Jurkat, Clone E6-1 (cell line): ENCODE measurements at places on chromosomes 12 and 14.

- DNase-seq, result no peak
Measured at GRCh38 chr12:34604631-34605509, 582.6 kb downstream of the ALG10 start.

- no peak for DNase-seq
Measured at GRCh38 chr14:69648480-69649451, 37.4 kb downstream of the SUSD6 start.

DNA sequence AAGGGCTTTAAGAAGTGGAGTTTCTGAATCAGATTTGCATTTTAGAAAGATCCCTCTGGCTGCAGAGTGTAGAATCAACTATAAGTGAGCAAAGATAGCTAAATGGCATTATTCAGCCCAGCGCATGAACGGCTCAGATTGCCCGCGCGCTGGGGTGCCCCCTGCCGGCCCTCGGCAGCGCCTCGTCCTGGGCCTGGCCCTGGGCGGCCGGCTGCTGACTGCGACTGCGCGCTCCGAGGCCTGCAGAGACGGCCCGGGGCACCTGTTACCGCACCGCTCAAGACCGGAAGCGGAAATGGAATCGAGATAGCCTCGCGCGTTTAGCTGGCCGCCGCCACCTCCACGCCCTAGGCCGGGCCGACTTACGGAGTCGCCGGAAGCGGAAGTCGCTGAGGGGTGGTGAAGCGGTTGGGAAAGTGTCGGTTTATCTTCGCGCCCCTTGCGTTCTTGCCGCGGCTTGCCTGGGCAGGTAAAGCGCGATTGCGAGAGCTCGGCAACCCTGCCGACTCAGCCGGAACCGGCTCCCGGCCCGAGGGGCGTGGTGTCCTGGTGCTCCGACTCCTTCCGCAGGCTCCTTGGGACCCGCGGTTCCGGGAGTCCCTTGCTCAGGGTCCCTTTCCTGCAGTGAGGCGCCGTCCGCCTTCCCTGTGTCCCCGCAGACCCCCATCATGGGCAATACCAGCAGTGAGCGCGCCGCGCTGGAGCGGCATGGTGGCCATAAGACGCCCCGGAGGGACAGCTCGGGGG, at the start of gene PRKAB1:
Gene PRKAB1, plus strand, starts transcription at position 557 of the 747 bp plus-strand sequence. Its CDS starts 112 bp downstream, at position 669.
- peak; percentile 98 for DNase-seq

DNA sequence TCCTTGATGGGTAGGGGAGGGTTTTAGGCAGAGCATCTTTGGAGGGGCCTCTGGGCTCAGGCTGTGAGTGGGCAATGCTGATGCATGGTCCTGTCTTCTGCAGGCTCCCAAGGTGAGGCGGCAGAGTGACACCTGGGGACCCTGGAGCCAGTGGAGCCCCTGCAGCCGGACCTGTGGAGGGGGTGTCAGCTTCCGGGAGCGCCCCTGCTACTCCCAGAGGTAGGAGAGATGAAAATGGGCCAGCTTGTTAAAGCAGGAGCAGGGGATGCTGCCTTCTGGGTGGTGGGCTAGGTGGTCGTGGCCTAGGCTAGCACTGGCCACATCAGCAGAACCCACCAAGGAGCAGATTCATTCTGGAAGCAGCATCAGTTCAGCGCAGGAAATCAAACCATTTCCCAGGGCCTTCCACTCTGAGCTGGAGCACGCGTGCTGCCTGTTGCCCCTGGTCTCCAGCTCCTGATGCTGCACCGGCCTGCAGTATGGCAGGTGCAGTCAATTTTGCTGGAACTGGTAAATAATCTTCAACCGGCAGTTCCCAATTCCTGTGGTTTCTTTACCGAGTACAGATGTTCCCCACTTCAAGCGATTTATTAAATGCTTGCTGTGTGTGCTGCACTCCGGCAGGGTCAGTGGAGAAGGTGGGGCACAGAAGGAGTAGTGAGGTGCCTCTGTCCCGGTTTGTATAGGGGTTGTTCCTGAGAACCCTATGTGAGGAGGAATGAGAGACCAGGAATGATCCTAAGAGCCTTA, 7.4 kb downstream of the PAPLN start:
- peak; percentile 49 for DNase-seq

GRCh38 chr12:14873440-14874185, 12.0 kb downstream of the MGP start:
- DNase-seq, result no peak

- peak; percentile 97 for DNase-seq
Measured at GRCh38 chr14:91229743-91230200, 14.7 kb downstream of the GPR68 start.

GRCh38 chr14:51521764-51522163, 129.9 kb upstream of the FRMD6 start:
- no peak for DNase-seq

GRCh38 chr12:131553096-131553777, 157.7 kb upstream of the SFSWAP start:
- no peak for DNase-seq

- no peak for DNase-seq
Measured at GRCh38 chr14:39430762-39431415, 1.3 kb downstream of the FBXO33 start.

GRCh38 chr12:80869264-80869663, 68.5 kb downstream of the LIN7A start:
- no peak for DNase-seq

DNA sequence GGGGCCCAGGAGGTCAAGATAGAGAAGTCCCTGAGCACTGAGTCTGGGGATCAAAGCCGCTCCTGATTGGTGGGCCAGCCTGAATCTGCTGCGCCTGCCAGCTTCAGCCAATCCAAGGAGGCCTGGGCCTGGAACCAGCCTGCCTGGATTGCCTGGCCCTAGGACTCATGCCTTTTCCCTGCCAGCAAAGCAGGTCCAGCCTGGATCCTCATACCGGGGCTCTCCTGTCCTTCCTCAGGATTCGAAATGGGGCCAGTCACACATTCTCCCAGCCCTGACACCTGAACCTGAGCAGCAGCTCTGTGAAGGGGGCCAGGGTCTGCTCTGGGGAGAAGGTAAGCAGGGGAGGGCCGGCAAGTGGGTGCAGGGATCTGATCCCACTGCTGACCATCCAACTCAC, 81.9 kb downstream of the NINJ2 start:
- no peak for DNase-seq

DNA sequence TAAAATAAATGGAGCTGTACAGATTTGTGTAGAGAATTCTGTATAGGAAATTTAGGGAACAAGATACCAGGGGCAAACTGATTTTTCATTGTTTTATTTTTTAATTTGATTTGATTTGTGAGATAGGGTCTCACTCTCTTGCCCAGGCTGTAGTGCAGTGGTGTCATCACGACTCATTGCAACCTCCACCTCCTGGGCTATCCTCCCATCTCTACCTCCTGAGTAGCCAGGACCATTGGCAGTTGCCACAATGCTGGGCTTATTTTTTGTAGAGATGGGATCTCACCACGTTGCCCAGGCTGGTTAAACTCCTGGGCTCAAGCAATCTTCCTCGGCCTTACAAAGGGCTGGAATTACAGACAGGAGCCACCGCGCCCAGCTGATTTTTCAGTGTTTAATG, 18.0 kb upstream of the TBK1 start:
- DNase-seq, result no peak

DNA sequence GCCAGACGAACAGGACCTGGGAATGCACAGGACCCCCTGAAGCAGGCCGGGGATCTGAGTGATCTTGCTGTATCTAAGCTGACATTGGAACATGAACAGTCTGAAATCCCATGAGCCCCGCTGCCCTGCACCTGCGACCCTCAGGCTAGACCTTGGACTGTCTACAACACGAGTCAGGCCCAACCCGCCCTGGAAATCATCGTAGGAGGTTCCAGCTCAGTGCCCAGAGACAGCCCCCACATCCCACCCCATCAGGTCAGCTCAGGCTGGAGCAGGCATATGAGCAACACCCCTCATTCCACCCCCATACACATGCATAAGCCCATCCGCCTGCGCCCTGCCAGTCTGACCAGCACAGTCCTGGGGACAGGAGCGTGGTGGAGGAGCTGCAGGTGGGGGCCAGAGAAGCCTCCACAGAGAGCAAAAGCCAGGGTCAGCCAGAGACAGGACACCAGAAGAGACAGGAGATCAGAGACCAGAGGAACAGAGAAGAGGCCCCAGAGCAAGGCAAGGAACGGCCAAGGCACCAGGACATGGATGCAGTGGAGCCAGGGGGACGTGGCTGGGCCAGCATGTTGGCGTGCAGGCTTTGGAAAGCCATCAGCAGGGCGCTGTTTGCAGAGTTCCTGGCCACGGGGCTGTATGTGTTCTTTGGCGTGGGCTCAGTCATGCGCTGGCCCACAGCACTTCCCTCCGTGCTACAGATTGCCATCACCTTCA, at the start of gene AQP6:
Gene AQP6, plus strand, starts transcription at position 307 of the 720 bp plus-strand sequence. Its CDS starts 227 bp downstream, at position 534.
- DNase-seq, result no peak

GRCh38 chr14:71212683-71213107, 305.4 kb downstream of the PCNX1 start:
- DNase-seq, result no peak

DNA sequence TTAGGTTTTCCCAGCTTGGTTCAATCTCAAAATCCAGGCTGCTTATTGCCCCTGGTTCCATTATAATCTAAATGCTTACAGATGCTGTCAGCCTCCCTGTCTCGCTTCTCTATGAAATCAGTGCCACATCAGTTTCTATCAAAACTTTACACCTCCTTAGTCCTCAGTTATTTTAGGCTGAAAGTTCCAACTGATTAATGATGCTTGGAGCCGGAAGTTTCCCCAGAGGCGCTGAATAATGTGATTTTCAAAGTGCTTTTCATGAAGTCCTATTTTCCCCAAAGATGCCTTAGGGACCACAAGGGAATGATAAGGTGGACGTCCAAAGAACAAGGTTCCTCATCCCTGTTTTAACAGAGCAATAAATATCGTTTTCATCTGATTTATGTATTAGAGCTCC, 262.4 kb upstream of the RMST start:
- DNase-seq, result no peak

- DNase-seq, result peak; percentile 70
Measured at GRCh38 chr12:132262256-132263060, 66.9 kb downstream of the GALNT9 start.

- peak; percentile 23 for DNase-seq
Measured at GRCh38 chr14:88613552-88614010, 50.7 kb downstream of the ZC3H14 start.

DNA sequence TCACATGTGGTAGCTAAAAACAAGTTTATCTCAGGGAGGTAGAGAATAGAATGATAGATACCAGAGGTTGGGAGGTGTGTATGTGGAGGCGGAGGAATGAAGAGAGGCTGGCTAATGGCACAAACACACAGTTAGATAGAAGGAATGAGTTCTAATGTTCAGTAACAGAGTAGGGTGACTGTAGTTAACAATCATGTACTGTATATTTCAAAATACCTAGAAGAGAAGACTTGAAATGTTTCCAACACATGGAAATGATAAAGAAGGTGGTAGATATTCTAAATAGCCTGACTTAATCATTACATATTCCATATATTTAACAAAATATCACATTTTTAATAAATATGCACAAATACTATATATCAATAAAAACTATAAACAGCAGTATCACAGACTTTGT, 8.9 kb upstream of the IFNG-AS1 start:
- DNase-seq, result no peak

DNA sequence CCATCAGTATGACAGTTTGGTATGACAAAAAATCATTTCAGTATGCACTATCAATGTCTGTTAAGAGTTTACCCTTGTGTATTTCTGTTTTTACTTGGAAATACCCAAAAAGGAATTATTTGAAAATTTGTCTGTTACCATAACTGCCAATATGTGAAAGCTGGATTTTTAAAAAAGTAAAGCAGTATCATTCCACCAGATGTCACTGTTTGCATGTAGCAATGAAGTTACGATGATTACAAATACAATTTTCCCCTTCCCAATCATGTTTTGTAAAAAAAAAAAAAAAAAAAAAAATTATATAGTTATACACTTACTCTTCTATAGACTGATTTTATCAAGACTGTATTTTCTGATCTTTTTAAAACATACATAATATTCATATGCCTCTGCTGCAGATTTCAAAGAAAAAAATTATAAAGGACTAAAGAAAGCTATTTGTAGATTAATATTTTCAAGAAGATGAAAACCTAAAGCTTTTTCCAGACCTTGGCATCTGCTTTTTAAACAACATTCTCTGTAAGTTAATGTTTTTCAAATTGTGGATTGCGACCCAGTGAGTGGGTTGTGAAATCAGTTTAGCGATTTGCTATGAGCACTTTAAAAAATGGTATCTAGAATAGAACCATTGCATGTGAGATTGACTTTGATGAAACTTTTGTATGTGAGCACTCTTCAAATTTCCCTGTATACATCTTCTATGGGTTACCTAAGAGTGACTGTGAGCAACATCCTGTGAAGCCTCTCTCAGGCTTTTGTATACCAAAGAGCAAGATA, 114.2 kb downstream of the TTC6 start:
- peak; percentile 1 for DNase-seq

DNA sequence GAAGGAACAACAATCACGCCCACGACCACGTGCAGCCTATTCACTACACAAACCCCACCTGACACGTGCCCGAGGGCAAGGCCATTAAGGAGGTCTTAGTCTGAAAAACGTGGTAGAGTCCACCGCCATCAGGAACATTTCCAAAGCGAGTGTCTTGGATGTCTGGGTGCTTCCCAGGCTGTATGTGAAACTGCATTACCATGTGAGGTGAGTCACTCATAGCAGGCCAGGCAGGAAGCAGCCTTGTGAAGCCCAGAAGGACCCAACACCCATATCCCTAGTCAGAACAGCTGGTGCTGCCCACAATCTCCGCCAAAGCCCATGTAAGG, 3.3 kb upstream of the KRT79 start:
- no peak for DNase-seq

GRCh38 chr12:94767956-94768355, 117.6 kb upstream of the TMCC3 start:
- no peak for DNase-seq

- DNase-seq, result no peak
Measured at GRCh38 chr12:26612203-26612602, 220.8 kb downstream of the ITPR2 start.

- DNase-seq, result no peak
Measured at GRCh38 chr12:1935242-1935641, 16.8 kb upstream of the CACNA2D4 start.

- no peak for DNase-seq
Measured at GRCh38 chr14:55333711-55334485, 62.7 kb downstream of the FBXO34 start.

DNA sequence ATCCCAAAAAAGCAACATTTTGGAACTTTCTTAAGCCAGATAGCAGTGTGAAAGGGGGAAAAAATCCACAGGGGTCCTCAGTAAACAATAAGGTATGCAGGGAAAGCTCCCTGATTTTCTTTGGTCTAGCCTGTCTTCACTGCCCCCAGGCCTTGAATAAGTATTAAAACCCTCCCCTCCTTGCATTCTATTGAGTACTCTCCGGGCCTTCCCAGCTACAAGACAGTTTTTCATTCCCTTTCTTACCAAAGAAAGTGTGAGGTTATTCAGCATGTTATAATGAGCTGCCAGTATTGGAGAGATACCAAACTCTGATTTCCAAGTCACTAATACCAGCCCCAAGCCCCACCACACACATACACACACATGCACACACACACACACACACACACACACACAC, 59.8 kb upstream of the KIF21A start:
- DNase-seq, result no peak

GRCh38 chr14:50762931-50763300, 68.0 kb downstream of the NIN start:
- no peak for DNase-seq

DNA sequence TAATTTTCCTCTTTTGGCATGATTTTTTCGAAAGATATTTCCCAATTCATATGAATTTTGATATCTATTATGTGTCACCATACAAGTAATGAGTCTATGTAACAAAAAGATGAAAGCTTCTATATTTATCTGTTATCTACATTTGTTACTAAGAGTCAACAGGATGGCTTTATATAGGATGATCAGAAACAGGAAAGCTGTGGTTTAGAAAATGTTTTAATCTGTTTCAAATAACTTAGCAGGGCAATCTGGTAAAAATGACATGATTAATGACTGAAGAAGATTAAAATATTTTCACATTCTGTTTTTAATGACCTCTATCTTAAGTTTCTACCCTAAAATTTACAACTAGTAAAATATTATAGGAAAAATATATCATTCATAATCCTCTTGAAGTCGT, 105.8 kb downstream of the MSRB3 start:
- no peak for DNase-seq
